ENCODE measurements at places on chromosomes 11 and 22. TPM values are rescaled to one million over a fixed set of nuclear protein-coding genes. Genes with fewer than 3 reads are reported as not detected.

OVCH2 gene
- total RNA-seq = not detected

OR52H1 gene
- 0.89 TPM for total RNA-seq

- DNase-seq = peak; percentile 54
Observed at GRCh38 chr22:28027453-28028448, 108.7 kb upstream of the PITPNB start.

DNA sequence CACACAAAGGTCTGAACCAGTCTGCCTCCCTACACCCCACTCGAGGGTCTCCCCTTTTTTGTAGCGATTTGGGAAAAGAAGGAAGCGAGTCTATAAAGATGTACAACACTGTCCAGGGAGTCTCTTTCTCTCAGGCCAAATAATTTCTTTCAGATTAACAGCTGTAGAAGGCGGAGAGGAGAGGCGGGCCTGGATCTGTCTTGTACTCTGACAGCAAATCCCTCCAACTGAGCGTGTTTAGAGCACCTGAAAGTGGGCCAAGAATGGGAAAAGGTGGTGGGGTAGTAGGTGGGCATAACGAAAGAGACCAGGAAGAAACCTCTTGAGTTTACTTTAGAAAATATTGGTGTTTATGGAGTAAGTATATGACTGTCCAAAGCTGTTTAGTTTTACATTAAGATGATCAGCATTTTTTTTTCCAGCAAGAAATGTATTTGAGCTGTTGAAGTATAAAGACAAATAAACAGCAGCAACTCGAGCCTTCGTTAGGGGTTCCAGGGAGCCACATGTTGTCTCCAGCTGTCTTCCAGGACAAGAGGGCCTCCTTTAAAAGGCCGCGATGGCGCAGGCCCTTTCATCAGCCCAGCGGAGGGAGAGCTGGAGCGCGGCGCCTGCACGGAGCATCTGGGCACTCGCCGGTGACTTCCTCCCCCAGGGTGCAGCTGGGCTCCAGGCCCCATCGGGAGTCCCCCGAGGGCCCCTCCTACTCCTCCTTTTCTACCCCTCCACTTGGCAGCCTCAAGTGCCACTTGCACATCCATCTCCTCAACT lies 34.9 kb downstream of the SCUBE1 start:
- DNase-seq = no peak

GRCh38 chr22:46619240-46619829 lies 851 bp upstream of the GRAMD4 start:
- no peak for DNase-seq

Data from sciatic nerve (tissue), 2 donors.